ENCODE measurements at places on chromosomes 5 and 9.
A peak's percentile ranks its signal among the peaks of the same experiment; 100 is the strongest.

GRCh38 chr9:110602281-110602680 is 22.7 kb upstream of the SVEP1 start:
- no peak for DNase-seq

GRCh38 chr9:131534721-131535237 is 3.7 kb upstream of the UCK1 start:
- no peak for DNase-seq

DNA sequence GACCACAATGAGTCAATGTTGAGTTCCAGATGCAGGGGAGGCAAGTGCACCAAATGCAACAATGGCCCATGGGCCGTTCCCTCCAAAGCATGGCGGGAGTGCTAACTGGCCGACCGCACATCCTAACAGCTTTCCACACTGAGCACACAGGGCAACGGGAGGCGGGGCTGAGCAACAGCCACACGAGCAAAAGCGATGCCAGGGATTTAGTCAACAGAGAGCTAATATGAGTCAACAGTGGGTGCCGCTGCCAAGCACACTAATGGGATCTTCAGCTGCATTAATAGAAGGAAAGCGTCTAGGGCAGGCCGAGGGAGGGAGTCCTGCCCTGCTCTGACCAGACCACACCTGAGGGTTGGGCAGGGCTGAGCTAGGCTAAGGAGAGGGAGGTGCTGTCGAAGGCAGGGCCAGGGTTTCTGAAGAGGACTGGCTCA is 4.6 kb downstream of the EPB41L4B start:
- no peak for DNase-seq

DNA sequence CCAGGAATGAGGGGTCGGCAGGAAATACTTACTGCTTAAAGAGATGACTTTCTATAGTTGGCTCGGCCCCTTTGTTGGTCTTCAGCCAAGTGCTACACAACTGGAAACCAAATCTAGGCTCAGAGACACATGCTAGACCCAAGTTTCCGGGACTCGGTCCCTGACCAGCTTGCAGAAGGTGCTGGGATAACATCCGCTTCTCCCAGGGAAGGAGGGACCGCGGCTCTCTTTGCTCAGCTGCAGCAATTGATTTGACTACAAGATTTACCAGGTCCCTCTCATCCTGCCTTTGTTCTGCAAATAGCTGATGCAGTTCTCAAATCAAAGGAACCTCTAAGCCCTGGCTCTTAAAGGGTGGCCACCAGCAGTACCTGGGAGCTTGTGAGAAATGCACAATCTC is 314.7 kb downstream of the MLLT3 start:
- peak; percentile 15 for DNase-seq

DNA sequence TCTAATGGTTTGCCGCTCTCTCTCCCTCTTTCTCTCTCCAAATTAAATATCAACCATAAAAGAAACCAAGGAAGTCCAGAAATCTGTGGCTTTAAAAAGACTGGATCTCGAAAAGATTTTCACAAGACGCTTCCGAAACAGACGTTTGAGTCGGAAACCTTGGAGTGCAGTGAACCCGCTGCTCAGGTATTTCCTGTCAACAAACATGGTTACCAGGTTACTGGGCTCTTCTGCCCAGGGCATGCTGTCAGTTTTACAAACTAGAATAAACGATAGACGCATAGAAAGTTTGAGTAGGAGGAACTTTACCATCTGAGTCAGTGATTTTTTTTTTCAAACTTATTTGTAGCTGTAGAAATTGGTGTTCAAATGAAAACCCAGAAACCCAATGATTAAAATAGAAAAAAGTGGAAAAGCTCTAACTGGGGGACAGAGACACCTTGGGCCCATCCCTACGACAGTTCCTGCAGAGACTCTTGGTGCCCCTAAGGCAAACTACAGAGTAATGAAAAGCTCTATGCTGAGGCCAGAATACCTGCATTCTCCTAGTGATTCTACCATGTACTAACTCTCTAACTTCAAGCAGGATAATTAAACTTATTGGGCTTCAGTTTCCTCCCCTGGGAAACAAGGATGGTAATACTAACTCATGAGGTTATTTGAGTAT is 90.0 kb downstream of the DOCK8 start:
- peak; percentile 44 for DNase-seq
